ENCODE measurements at places on chromosomes 1 and 21.

GRCh38 chr1:20149601-20150325 is 10.6 kb downstream of the PLA2G2F start:
- no peaks in the 10 kb centered on the region for H3K27me3 ChIP-seq
- no peaks in the 10 kb centered on the region for H3K36me3 ChIP-seq
- H3K27ac ChIP-seq: no peak overlapping the region
- no peak overlapping the region for H3K4me3 ChIP-seq
- peaks cover 23% of the 10 kb centered on the region for H3K4me1 ChIP-seq

DNA sequence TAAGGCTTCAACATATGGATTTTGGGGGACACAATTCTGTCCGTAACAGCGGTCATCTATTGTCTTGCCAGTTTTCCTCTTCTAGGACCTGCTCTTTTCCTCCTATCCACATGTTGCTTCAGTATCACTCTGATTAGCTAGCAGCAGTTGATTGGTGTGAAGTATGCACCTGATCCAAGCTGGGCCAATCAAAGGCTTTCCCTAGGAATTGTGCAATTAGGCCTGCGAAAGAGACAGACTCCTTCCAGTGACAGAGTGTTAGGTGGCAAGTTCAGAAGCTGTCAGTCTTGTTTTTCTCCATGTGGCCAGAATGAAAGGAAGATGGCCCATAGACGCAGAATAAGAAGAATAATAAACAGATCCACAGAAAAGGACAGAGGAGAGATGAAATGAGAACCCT is 34.1 kb upstream of the IL12RB2 start:
- H3K4me3 ChIP-seq: no peak overlapping the region
- H3K27me3 ChIP-seq: no peaks in the 10 kb centered on the region
- H3K36me3 ChIP-seq: peaks cover 8% of the 10 kb centered on the region
- no peak overlapping the region for H3K27ac ChIP-seq
- no peak for DNase-seq
- H3K4me1 ChIP-seq: no peaks in the 10 kb centered on the region

DNA sequence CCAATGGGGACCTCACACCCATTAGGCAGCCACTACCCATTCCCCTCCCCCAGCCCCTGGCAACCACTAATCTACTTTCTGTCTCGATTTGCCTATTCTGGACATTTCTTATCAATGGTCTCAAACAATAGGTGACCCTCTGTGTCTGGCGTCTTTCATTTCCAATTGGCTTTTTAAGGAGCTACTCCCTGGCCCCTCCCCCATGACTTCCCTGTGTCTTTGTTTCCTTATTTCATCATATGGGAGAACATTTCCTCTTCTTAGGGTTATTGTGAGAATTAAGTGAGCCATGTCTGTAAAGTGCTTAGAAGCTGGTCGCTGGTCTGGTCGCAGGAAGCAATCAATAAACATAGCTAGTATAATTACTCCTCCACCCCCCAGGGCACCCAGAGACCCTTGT is 80.9 kb downstream of the SPSB1 start:
- H3K4me3 ChIP-seq: no peak overlapping the region
- H3K27me3 ChIP-seq: no peaks in the 10 kb centered on the region
- H3K36me3 ChIP-seq: no peaks in the 10 kb centered on the region

- no peak overlapping the region for H3K27ac ChIP-seq
- H3K36me3 ChIP-seq: no peaks in the 10 kb centered on the region
- peaks cover 3% of the 10 kb centered on the region for H3K4me1 ChIP-seq
Measured at GRCh38 chr1:72119491-72119890, 162.8 kb downstream of the NEGR1 start.

DNA sequence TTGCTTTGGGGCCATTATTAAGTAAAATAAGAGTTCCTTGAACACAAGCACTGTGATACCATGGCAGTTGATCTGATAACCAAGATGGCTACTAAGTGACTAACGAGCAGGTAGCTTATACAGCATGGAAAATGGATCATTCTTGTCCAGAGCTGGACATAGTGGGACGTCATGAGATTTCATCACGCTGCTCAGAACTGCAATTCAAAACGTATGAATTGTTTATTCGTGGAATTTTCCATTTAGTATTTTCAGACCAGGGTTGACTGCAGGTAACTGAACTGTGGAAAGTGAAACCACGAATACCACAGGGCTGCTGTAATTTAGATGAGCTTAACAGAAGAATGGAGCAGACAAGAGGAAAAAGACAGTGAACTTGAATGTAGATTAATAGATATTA is 38.9 kb downstream of the CCDC18 start:
- H3K27ac ChIP-seq: no peak overlapping the region
- peaks cover 71% of the 10 kb centered on the region for H3K36me3 ChIP-seq
- no peaks in the 10 kb centered on the region for H3K4me1 ChIP-seq
- H3K27me3 ChIP-seq: no peaks in the 10 kb centered on the region

GRCh38 chr21:42187976-42188653 is 30.8 kb upstream of the ABCG1 start:
- DNase-seq: no peak
- H3K4me1 ChIP-seq: no peaks in the 10 kb centered on the region
- no peak overlapping the region for H3K4me3 ChIP-seq
- no peak overlapping the region for H3K27ac ChIP-seq

GRCh38 chr1:220431554-220432239 is 96.2 kb upstream of the MARK1 start:
- H3K4me3 ChIP-seq: no peak overlapping the region
- no peak for DNase-seq
- H3K36me3 ChIP-seq: no peaks in the 10 kb centered on the region
- H3K27me3 ChIP-seq: no peaks in the 10 kb centered on the region

DNA sequence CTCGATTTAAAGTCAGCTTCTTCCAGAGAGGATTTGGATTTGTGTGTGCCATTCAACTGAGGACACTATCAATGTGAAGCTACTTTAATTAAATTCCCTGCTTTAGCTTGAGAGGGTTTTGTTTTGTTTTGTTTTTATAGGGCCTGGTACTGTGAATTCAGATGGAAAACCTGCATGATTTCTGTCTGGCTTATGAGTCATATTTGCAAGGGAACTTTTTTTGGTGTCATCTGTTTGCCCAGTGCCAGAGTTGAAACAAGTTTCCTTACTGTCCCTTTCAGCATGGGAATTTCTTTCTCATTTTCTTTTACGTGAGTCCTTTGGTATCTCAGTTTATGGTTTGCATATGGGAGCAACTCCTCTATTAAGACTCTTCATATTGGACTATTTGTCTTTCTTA is 194.6 kb downstream of the GREM2 start:
- no peaks in the 10 kb centered on the region for H3K27me3 ChIP-seq
- H3K4me1 ChIP-seq: no peaks in the 10 kb centered on the region
- H3K36me3 ChIP-seq: no peaks in the 10 kb centered on the region
- DNase-seq: no peak
- no peak overlapping the region for H3K4me3 ChIP-seq

GRCh38 chr1:222061711-222062359 is 319.9 kb upstream of the DUSP10 start:
- H3K27me3 ChIP-seq: no peaks in the 10 kb centered on the region
- peaks cover 10% of the 10 kb centered on the region for H3K4me1 ChIP-seq
- H3K36me3 ChIP-seq: peaks cover 43% of the 10 kb centered on the region
- no peak for DNase-seq

DNA sequence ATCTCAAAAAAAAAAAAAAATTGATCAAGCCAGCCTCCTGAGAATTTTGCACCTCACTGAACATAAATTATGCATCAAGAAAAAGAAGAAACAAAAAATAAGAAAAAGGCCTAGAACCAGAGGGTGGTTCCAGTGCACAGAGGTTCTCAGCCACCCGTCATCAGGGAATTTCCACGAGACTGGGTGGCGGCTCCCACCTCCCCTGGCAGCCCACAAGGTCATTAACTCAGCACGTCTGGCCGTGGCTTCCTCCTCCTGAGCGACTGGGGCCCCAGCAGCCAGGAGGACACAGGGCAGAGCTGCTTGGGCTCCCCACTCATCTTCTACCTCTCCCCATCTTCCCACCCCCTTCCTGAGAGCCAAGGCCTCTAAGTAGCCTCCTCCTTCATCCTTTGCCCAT is 15.7 kb upstream of the TMEM51 start:
- no peaks in the 10 kb centered on the region for H3K36me3 ChIP-seq
- H3K4me1 ChIP-seq: peaks cover 20% of the 10 kb centered on the region
- no peak overlapping the region for H3K4me3 ChIP-seq
- peaks cover 5% of the 10 kb centered on the region for H3K27me3 ChIP-seq
- H3K27ac ChIP-seq: no peak overlapping the region

DNA sequence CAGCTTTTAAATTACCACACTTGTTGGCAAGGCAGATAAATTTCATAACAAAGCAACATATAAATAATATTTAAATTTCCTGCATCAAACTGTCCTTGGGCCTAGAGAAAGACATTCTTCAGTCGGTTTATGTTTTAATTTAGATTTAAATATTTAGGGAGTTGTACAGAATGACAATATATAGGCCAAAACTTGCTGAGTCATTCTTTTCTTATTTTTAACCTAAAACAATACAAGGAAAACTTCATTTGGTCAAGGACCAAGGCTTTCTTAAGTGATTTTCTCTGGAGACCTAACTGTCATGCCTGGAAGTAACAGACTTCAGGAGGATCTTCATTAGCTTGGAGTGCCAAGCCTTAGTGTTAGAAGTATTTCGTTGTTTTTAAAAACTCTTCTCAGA is 5.6 kb downstream of the MAP10 start:
- H3K4me1 ChIP-seq: peaks cover 15% of the 10 kb centered on the region
- H3K4me3 ChIP-seq: no peak overlapping the region
- peaks cover 10% of the 10 kb centered on the region for H3K27me3 ChIP-seq

DNA sequence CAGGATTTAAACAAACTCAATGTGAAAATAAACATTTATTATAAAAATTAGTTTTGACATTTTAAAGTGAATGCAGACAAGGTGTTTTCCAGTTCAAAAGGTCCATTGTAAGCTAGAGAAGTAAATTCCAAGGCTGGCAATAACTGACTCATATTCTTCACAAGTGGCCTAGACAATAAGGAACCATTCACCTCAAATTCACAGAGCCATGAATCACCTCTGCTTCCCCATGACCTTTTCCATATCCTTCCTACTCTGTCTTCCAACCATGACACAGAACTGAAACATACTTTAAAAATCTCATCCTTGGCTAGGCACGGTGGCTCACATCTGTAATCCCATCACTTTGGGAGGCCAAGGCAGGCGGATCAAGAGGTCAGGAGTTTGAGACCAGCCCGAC is 24.8 kb downstream of the F11R start:
- H3K4me3 ChIP-seq: no peak overlapping the region
- H3K27ac ChIP-seq: peak overlapping the region; percentile 91
- DNase-seq: no peak
- peaks cover 6% of the 10 kb centered on the region for H3K4me1 ChIP-seq

DNA sequence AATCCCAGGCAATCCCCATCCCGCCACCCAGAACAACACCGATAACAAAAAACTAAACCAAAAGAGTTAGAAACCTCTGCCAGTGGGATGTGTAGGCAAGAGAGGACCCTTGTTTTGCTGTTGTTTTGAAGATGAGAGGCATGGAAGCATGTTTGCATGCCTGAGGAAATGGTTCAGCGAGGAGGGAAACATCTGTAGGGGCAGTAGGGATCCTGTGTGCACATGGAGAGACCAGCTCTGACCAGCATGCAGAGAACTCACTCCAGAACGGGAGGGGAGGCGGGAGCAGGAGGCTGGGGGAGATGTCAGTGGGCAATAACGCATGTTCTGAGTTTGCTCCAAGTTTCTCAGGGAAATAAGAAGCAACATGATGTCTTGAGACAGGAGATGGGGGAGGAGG is 5.3 kb downstream of the CLDN14 start:
- DNase-seq: no peak
- H3K27me3 ChIP-seq: peaks cover 4% of the 10 kb centered on the region
- H3K4me3 ChIP-seq: no peak overlapping the region
- H3K27ac ChIP-seq: no peak overlapping the region
- no peaks in the 10 kb centered on the region for H3K36me3 ChIP-seq

GRCh38 chr1:61539720-61540462 is 185.1 kb downstream of the TM2D1 start:
- H3K27ac ChIP-seq: no peak overlapping the region
- DNase-seq: no peak
- H3K36me3 ChIP-seq: no peaks in the 10 kb centered on the region
- no peak overlapping the region for H3K4me3 ChIP-seq
- peaks cover 18% of the 10 kb centered on the region for H3K4me1 ChIP-seq

GRCh38 chr1:180615493-180616290 is 16.1 kb upstream of the XPR1 start:
- DNase-seq: no peak
- no peaks in the 10 kb centered on the region for H3K36me3 ChIP-seq
- peaks cover 9% of the 10 kb centered on the region for H3K4me1 ChIP-seq
- no peaks in the 10 kb centered on the region for H3K27me3 ChIP-seq

GRCh38 chr1:31400393-31400792 is 12.6 kb upstream of the SERINC2 start:
- no peak for DNase-seq
- peaks cover 9% of the 10 kb centered on the region for H3K4me1 ChIP-seq
- H3K27me3 ChIP-seq: peaks cover 5% of the 10 kb centered on the region
- no peak overlapping the region for H3K27ac ChIP-seq
- no peaks in the 10 kb centered on the region for H3K36me3 ChIP-seq

DNA sequence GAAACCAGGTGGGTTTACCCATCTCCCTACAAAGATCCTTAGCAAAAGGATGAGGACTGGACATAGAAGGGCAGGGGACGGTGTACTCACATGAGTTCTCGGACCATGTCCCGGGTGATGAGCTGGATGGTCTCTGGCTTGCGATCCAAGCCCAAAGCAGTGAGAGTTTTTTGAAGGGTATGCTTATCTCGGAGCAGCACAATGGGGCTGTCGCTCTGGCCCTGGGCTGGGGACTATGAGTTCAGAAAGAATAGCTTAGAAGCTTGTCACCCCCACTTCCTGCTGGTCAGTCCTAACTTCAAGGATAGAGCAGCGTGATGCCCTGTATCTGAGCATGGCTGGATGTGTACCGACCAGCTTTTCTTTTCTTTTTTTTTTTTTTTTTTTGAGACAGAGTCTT is 9.6 kb downstream of the CFAP45 start:
- no peak for DNase-seq
- peaks cover 9% of the 10 kb centered on the region for H3K4me1 ChIP-seq
- no peak overlapping the region for H3K4me3 ChIP-seq

DNA sequence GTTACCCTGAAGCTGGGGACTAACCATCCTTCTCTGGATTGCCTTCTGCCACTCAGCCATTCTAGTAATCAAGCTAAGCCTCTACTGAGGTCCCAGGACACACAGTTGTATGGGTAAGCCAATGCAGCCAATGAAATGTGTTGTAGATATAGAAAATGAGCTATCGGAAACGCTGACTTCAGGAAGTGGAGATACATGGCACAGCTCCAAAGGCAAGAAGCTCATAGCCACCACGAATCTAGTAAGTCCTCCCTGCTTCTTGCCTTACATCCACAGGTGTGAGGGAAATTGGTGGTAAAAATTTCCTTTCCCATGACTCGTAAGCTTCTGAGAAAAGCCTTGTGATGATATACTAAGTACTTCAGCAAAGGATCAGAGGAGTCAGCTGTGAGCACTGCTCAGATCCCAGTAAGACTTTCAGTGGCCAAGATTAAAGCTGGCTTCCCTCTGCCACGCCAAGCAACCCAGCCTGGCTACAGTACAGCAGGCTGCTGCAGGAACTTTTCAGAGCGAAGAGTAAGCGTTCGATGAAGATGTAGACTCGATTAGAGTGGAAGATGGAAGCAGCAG is 117.7 kb downstream of the SIM2 start:
- no peak for DNase-seq
- H3K27me3 ChIP-seq: no peaks in the 10 kb centered on the region
- no peaks in the 10 kb centered on the region for H3K36me3 ChIP-seq
- peaks cover 20% of the 10 kb centered on the region for H3K4me1 ChIP-seq
- no peak overlapping the region for H3K4me3 ChIP-seq
